ENCODE measurements at places on chromosomes 7 and 10.
A peak's percentile ranks its signal among the peaks of the same experiment; 100 is the strongest.

DNA sequence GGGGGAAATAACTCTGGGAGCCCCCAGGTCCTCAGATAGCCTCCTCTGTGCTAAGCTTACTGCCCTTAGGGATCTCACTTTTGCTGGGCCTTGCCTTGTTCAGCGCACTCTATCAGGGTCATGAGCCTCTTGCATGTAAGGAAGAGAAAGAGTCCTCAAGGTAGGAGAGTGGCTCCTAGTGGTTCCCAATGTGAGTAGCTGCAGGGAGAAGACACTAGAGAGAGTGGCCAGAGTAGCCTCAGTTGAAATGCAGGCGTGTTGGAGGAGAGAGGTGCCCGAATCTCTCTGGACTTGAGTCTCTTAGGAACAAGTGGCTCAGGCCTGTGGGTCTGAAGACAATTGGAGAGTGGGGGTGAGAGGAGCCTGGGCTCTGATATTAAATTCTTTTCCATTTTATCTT lies 94.3 kb upstream of the SORCS3 start:
- H3K27me3 ChIP-seq: peaks cover 58% of the 10 kb centered on the region
- H3K4me3 ChIP-seq: no peak overlapping the region
- no peaks in the 10 kb centered on the region for H3K36me3 ChIP-seq
- DNase-seq: no peak
- no peaks in the 10 kb centered on the region for H3K4me1 ChIP-seq
- no peak overlapping the region for H3K27ac ChIP-seq

DNA sequence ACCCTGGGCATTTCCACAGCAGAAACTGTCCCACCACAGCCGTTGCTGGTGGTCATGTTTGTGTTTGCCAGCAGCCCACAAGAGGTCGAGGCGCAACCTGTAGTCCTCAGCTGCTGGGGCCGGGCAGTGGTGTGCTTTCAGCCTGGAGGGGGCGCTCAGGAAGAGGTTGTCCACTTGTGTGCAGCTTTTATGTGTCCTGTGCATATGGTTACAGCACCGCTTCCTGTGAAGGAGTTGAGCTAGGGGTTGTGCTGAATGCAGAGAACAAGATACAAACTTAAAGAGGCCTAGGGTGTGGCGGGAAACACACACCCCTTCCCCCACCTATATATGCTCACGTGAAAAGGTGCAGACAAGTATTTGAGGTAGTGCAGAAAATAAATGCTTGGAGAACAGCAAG lies 29.5 kb upstream of the PFKFB3 start:
- no peaks in the 10 kb centered on the region for H3K27me3 ChIP-seq
- peaks cover 8% of the 10 kb centered on the region for H3K36me3 ChIP-seq
- peak overlapping the region; percentile 90 for H3K4me3 ChIP-seq

- no peak overlapping the region for H3K27ac ChIP-seq
- no peak for DNase-seq
- no peaks in the 10 kb centered on the region for H3K4me1 ChIP-seq
- no peaks in the 10 kb centered on the region for H3K36me3 ChIP-seq
Observed at GRCh38 chr7:108057951-108058481, 55.1 kb upstream of the LAMB1 start.

GRCh38 chr7:115356999-115357702 lies 435.3 kb downstream of the MDFIC start:
- H3K27me3 ChIP-seq: no peaks in the 10 kb centered on the region
- no peak overlapping the region for H3K27ac ChIP-seq
- no peaks in the 10 kb centered on the region for H3K36me3 ChIP-seq
- no peak overlapping the region for H3K4me3 ChIP-seq
- DNase-seq: no peak
- peaks cover 2% of the 10 kb centered on the region for H3K4me1 ChIP-seq
